ENCODE measurements at places on chromosomes 2 and 18.

DNA sequence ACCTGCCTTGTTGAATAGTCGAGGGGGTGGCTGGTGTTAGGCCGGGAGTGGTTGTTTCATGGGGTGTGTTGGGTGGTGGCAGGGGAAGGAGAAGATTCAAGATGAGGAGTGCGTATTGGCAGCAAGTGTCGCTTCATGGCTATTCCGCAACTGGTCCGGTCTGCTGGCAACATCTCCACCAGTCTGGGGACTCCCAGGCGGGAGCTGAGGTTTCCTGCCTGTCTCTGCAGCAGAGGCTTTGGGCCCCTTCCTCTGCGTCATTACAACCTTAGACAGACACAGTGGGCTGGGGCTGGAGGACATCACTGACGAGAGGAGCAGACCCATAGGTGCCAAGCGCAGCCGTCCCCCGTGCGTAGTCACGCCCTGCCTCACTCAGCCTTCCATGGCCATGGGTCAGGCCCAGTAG lies 64.0 kb upstream of the MCFD2 start:
- no peak for DNase-seq

GRCh38 chr18:34514238-34514637 lies 195.9 kb upstream of the DTNA start:
- DNase-seq: no peak

- no peak for DNase-seq
These were observed 20.6 kb upstream of the LTBP1 start for GRCh38 chr2:32925976-32926707.

- DNase-seq: no peak
These were observed 185.2 kb downstream of the SMAD2 start for GRCh38 chr18:47745227-47745626.

- peak; percentile 59 for DNase-seq
These were observed 11.1 kb downstream of the NR4A2 start for GRCh38 chr2:156321243-156321904.

Measured in activated T-cell treated with anti-CD3 and anti-CD28 coated beads, Interleukin-2, amount 50 U/mL, for 24 hours (primary cell).